ENCODE measurements at places on chromosomes 7 and 10.

- peak; percentile 78 for DNase-seq
These were observed 71.9 kb downstream of the C10orf105 start for GRCh38 chr10:71647526-71648253.

DNA sequence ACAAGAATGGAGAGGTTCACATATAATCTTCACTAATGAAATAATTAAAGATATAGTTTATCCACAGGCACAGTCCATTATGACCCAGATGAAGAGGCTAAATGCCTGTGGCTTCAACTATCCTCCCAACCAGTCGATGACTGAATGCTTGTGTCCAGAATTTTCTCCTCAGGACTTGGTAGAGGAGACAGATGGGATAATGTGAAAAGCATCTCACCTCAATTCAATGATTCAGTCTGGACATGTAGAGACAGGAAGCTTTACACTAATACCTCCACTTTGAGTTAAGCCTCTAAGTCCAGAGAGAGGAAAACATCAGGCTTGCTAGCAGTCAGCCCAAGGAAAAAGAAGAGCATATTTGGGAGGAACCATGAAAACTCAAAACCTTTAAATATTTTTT lies 59.1 kb upstream of the COL1A2 start:
- no peak for DNase-seq

- no peak for DNase-seq
These were observed 102.6 kb upstream of the DDC start for GRCh38 chr7:50667789-50668226.

DNA sequence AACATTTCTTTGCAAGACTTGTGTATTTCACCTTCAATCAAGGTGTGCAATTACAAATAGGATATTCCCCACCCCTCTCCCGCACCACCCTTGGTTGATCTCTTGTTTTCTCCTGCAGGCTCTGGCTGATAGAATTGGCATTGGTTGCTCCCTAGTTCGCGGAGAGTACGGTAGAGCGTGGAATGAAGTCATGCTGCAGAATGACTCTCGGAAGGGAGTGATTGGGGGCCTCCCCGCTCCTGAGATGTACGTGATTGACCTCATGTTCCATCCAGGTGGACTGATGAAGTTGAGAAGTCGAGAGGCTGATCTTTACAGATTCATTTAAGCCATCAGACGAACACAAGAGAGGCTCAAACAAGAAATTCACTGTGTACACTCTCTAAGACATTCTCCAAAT lies 58.2 kb upstream of the MSRB2 start:
- DNase-seq = no peak

DNA sequence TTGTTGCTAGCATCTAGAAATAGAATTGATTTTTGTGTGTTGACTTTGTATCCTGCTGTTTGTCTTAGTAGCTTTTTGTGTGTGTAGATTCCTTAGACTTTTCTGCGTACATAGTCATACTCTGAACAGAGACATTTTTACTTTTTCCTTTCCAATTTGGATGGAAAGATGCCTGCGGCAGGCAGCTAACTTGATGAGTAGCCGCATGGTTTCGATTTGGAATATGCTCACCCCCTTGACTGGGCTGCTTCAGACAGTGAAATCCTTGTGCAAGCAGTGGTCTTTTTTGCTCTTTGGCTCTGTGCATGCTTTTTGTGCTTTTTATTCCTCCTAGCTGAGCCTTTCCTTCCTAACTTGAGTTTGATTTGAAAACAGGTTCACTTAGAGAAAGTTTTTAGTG lies 71.8 kb downstream of the HHEX start:
- DNase-seq = no peak

GRCh38 chr10:74889662-74889998 lies 63.2 kb downstream of the KAT6B start:
- DNase-seq = no peak

GRCh38 chr10:99364125-99364524 lies 35.0 kb downstream of the CNNM1 start:
- DNase-seq = no peak

DNA sequence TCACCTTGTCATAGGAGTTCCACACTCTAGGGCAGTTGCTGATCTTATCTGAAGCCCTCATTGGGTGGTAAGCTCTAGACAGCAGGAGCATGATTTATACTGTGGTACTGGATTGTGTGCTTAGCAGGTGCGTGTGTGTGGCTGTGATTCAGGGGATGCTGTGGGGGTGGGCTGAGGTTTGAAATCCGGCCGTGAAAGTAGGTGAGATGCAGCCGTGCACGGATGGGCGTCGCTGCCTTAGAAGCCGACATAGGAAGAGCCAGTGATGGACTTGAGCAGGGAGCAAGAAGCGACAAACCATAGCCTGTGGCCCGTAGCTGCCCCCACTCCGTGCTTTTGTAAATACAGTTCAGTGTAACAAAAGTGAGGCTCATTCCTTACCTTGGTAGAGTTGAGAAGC lies 38.2 kb downstream of the PROSER2 start:
- no peak for DNase-seq

DNA sequence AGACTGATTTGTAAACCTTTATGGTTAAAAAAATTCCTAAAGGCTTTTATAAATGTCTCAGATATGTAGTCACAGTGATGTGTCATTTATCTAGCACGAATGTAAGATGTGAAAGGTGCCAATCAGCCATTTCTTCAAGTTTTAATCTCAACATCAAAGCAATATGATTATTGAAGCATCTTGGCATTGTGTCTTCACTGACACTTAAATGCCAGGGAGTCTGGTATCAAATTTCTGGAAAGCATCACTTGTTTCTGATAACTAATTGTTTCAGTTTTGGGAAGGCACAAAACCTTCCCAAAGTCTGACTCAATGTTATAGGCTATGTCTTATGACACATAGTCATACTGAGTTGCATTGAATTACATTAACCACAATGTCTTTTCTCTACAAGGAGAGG lies 492.0 kb upstream of the CNTNAP2 start:
- no peak for DNase-seq

DNA sequence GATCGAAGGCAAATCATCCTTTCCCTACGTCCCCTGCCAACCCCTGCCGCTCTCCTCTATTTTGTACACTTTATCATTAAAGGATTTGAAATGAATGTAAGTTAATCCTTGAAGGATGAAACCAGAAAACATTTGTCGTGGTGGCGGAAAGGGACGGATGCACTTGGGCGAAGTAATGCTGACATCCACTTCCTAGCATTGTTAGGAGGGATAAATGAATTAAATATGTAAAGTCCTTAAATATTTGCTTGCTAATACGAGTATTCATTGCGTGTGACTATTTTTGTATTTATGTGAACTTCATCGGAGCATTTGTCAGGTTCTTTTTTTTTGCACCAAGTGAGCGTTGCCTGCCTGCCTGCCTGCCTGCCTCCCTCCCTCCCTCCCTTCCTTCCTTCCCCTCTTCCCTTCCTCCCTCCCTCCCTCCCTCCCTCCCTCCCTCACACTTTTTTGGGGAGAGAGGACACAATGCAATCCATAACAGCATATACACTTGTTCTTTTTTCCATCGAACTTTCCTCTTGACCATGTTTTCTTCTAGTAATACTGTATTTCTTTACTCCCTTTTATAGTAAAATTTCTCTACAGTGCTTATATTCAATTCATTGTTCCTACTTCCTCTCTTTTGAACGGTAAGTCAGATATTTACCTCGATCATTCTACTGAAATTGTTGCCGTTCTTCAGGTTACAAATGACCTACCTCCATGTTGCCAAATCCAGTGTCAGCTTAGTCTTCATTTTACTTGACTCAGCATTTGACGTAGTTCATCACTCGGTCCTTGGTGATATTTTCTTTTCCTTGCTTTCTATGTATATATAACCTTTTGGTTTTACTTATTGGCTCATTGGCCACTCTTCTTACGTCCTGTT lies 831 bp downstream of the CCDC7 start:
- no peak for DNase-seq

GRCh38 chr10:82564353-82565196 lies 689.6 kb downstream of the NRG3 start:
- DNase-seq = no peak

- DNase-seq = no peak
These were observed 165.5 kb upstream of the SMIM30 start for GRCh38 chr7:113283861-113284260.
